HFFc6 (cell line): ENCODE measurements at places on chromosomes 12 and 14. TPM values are rescaled to one million over a fixed set of nuclear protein-coding genes. Genes with fewer than 3 reads are reported as not detected.

Gene OAS2
- total RNA-seq: 0.27 to 0.51 TPM (median 0.50 TPM) in 3 replicates

DNA sequence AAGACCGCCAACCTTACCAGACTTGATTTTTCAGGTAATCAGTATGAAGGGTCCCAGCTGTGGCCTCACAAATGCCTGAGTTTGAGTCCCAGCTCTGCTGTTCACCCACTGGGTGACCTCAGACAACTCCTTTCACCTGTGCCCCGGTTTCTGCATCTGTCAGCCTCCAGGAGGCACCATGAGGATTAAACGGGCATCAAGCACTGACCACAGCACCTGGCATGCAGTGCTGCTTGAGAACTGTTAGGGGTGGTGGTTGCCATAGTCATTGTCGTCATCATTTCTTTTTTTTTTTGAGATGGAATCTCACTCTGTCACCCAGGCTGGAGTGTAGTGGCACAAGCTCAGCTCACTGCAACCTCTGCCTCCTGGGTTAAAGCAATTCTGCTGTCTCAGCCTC, 57.9 kb downstream of the PHETA1 start:
- no peak for DNase-seq

GRCh38 chr12:119202544-119202943, 23.8 kb downstream of the HSPB8 start:
- DNase-seq: no peak

DNA sequence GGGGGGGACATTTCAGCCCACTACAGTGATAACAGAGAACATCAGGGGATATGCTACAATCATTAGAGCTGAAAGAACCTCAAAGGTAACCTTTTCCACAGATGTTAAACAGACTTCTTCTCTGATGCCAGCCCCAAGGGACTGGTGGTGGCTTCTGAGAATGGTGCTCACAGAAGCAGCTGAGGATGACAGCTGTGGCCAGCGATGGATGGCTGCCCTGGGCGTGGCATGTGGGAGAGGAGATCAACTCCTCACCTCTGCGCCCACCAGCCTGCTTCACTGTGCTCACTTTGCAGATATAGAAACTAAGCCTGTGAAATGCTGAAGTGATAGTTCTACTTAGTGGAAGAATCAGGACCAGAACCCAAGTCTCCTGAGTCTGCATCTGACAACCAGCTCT, 33.0 kb downstream of the FOXN3 start:
- DNase-seq: no peak

GRCh38 chr12:128792398-128792797, 31.4 kb downstream of the SLC15A4 start:
- DNase-seq: no peak

- no peak for DNase-seq
Measured at GRCh38 chr12:71795901-71796300, 41.2 kb downstream of the RAB21 start.

Gene ABCC9
- 0.63 to 8.2 TPM (median 0.67 TPM) in 3 replicates for total RNA-seq
